ENCODE measurements at places on chromosomes 1 and 21. TPM values are rescaled to one million over a fixed set of nuclear protein-coding genes. Genes with fewer than 3 reads are reported as not detected.

DNA sequence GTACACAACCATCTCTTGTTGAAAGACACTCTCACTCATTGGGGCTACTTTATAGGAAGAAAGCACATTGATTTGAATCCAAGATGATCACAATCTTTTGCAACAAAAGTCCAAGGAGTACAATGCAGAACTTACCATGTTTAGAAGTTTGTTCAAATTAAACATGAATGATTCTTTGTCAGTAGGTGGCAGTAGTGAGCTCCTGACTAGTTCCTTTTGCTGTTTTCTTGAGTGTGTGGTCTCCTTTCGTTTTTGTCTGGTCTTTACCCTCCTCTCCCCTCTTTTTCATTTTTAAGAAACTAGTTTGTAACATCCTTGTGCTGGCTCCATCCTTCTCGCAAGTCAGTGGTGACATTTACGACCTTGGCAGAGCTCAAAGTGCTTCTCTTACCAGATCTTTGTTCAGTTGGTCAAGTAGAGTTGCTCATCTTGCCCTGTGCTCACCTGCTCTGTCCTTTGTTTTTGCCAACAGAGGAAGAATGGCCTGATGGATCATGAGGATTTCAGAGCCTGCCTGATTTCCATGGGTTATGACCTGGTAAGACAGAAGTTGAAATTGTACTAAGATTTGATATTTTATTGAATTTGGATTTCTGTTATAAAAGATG is 35.7 kb upstream of the MTR start:
- DNase-seq: no peak

- no peak for DNase-seq
Observed at GRCh38 chr21:42513151-42513984, at the start of gene SLC37A1. Gene SLC37A1 (plus strand): TSS chr21:42513852. CDS start chr21:42518455, 4,603 bp downstream.

The SMIM1 gene
- 15.3 TPM for polyA plus RNA-seq

The E2F2 gene
- 5.3 TPM for polyA plus RNA-seq

GRCh38 chr1:183632964-183633363 is 2.6 kb downstream of the ARPC5 start:
- DNase-seq: no peak

DNA sequence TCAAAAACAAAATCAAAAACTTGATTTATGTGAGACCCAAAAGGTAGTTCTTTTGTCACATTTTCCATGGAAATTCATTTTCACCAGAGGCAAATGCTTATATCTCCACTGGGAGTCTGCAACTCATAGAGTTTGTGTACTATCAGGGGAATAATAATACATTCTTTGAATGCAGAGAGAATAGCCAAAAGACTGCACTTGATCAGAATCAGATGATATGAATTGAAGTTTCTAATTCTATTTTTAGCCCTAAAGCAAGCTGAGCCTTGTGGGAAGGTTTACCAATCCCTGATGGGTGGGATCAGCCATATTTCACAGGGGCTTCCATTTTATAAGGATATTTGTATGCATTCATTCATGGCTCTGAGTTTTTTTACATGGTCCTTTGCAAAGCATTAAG is 49.6 kb downstream of the TSEN15 start:
- no peak for DNase-seq

The CCDC181 gene
- 8.6 TPM for polyA plus RNA-seq

Data from right renal pelvis (tissue), 4 donors.